Esophagus squamous epithelium (tissue), 5 donors: ENCODE measurements at places on chromosomes 11 and 22.

DNA sequence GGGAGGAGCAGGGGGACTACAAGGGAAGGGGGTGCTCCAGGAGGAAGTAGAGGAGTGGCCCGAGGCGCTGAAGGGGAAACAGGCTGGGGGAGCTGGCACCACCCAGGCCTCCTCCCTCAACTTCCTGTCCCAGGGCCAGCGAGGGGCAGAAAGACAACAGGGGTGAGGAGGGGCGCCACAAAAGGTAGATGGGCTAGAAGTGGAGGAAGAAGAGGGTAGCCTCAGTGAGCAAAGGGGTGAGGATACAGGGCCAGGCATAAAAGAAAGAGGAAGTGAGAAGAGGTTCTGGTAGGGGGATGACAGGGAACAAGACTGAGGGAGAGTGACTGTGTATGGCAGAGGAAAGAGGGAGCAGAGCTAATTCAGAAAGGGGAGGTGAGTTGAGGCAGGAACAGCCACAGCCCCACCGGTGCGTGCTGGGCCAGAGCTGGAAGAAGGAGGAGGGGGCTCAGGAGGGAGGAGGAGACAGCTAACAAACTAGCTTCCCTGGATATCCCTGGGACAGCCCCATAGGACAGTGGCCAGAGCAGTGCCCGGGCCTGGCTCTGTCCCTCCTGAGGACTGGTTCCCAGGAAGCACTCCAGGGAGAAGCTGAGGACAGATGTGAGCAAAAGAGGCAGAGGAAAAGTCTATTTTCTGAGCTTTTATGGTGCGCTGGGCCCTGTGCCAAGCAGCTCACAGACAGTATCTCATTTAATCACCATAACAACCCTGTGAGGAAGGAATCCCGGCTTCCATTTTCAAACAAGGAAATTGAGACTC lies 8.5 kb downstream of the DCHS1 start:
- DNase-seq = no peak

DNA sequence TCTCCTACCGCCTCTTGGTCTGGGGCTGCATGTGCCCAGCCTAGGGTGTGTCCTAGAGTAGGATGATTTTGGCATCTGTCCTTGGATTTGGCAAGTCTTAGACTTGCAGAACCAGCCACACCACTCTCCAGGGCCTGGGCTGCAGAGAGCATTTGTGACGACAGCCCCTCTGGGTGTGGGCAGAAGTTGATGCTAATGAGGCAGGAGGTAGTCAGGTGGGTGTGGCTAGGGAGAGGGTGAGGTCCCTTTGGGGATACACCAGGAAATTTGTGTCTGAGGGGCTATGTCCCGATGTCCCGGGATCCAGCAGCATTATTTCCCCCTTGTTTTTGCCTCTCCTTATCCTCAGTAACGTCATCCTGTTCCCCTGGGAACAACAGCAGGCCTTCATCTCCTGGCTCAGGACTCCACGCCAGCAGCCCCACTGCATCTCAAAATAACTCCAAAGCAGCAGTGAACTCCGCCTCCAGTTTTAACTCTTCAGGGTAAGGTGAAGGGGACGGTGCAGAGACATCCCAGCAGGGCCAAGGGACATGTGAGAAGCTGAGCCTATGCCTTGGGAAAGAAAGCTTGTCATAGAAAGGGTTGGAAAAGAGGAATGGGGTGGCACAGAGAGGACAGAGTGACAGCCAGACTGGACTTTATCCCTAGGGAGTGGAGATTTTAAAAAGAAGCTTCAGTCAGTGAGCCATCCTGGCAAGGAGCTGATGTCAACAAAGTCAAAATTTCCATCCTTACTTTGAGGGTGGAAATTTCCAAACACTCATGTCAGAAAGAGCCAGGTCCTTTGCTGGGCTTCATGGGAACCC lies 8.0 kb upstream of the TLCD5 start:
- DNase-seq = no peak

DNA sequence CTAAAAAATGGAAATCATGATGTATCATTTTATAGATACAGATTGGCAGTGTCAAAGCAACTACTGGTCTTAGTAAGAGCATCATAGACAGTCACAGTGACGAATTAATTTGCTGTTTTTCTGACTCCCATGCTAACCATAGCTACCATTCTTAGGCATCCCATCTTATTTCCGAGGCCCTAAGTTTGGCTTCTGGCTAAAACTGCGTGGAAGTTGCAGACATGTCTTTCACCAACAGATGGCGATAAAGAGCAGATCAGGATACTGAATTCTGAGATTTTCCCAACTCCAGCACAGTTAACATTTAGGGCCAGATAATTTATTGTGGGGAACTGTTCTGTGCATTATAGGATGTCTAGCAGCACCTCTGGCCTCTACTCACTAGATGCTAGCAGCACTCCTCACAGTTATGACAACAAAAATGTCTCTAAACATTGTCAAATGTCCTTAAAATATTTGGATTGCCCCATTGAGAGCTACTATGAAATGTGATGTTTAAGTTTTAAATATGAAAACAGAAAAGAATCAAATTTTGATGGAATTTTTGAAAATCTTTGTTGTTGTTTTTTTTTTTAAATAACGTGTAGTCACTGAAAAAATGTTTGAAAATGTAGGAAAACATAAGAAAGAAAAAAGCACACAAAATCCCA lies 16.3 kb downstream of the OR2AG2 start:
- no peak for DNase-seq

DNA sequence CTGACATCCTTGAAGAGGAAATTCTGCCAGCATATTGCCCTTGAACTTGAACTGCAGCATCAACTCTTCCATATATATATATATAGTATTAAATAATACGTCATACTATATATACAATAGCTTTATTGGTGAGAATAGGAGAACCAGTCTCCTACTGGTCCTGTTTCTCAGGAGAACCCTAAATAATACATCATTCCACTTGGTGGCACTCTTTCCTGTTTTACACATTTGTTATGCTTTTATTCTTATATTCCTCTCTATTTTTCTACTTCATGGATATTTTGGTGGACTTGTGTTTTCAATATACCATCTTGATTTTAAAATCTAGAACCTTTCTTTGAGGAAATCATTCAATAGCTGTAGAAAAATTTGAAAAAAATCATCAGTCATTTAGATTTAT lies 193.3 kb downstream of the TRPC6 start:
- no peak for DNase-seq

GRCh38 chr11:123577081-123577598 lies 77.3 kb downstream of the SCN3B start:
- no peak for DNase-seq

GRCh38 chr11:72238040-72238450 lies 5.9 kb downstream of the PHOX2A start:
- no peak for DNase-seq

DNA sequence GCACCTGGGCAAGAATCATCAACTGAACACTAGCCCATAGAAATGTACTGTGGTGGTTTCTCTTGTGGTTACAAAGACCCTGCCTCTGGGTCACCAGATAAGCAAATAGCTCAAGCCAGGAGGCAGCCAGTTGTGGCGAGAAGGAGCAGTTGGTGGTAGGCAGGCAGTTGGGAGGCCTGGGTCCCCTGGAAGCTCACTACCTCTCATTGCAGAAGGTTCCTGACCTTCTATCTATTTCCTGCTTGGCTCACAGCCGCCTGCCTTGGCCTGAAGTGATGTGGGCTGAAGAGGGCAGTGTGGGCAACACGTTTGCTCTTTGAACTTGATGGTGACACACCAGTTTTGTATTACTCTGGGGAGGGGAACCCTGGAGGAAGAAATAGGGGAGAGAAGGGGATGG lies 34.7 kb downstream of the NECTIN1 start:
- no peak for DNase-seq

- no peak for DNase-seq
These were observed 63.2 kb upstream of the SNX19 start for GRCh38 chr11:130979386-130979972.

- no peak for DNase-seq
These were observed 8.8 kb upstream of the CASTOR1 start for GRCh38 chr22:30297991-30298701.

DNA sequence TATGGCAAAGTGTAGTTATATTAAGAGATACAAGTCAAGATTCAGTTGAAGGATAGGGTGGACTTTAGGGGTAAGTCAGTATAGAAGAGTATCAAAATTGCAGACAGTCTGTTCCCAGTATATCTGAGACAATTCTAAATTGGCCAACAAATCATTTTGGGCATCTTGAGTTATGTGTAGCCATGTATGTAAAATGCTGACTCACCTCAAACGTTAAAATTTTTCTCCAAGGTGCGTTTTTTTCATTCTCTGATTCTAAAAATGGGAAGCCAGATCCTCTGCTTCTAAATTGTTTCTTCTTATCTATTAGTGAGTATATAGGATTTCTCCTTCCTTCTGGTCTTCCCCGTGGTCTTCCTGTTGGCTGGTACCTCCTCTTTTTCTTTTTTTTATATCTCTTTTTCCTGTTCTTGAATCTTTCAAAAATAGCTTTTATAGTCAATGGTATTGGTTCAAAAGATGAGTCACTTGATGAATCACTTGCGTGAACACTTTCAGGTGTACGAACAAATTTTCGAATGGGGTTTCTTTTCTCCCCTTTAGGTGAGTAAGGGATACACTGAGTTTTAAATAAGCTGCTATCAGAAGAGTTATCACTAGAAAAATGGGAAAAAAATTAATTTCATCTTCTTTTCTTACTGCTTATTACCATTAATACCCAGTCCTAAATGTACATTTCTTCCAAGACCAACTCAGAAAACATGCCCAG lies 3.2 kb downstream of the TAF1D start:
- no peak for DNase-seq

- no peak for DNase-seq
These were observed 112.2 kb upstream of the SYT13 start for GRCh38 chr11:45398325-45398724.

DNA sequence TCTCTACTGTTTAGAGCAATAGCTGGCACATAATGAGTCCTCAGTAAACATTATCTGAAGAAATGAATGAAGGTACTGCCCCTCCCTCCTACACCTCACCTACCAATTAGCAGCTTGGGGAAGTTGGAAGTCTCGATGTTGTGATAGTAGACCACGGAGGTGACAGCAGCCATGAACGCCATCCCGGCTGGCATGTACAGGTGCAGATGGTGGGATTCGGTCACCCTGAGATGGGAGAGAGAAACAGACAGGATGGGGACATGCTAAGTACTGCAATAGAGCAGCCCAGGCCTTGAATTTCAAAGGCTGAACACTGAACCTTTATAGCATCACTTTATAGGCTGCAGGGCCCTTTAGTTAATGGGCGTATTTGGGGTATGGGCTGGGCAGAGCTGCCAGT lies 6.6 kb downstream of the ABCC8 start:
- no peak for DNase-seq

GRCh38 chr22:19875531-19876313 lies 21.0 kb upstream of the GNB1L start:
- DNase-seq = no peak

DNA sequence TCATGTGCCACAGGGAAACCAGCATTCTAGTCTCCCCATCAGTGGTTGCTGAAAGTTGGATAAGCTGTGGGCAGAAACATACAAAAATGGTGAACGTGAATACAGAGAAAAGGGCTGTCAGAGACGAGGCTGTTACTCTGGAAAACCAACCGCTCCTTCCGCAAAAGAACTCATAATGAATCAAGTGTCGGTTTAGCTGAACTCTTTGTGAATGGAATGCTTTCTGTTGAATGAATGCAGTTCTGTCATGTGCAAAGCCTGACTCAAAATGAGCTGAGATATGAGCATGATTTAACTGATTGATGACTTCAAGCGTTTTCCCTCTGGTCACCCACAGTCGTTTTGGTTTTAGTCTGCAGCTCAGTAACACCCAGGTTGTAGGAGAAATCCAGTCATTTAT lies 298.3 kb downstream of the ETS1 start:
- no peak for DNase-seq

- DNase-seq = no peak
These were observed 82.3 kb downstream of the JRKL start for GRCh38 chr11:96472085-96472484.

DNA sequence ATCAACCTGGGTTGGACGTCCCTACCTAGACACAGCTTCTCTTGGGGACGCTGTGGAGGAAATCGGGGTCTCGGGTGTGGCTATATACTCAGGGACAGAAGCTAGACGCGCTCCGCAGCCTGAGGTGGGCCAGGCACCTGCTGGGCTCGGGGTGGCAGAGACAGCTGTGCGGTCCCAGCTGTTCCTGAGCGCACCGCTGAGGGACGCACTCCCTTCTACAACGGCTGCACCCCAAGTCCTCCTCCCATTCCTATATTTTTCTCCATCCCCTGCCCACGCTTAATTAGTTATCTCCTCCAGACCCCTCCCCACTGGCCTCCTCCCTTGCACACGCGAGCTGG lies 188 bp upstream of the MTNR1B start:
- no peak for DNase-seq
